HTR-8/SVneo (cell line): ENCODE measurements at places on chromosomes 5 and 9.

DNA sequence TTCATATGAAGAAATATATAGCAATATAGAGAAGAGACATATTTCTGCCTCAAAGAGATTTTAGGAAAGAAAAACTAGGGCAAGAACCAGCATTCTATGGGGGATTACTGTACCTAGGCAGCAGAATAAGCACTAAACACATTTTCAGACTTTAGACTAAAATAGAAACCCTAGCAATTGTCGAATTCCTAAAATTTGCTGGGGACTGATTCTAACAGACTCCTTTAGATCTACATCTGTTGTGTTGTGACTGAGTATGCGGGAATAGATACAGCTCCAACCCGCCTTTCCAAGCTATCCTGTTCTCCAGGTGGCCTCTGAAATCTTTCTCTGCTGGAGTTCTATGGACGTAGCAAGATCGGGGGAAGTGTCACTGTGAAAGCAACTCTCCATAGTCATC is 482.2 kb downstream of the NTRK2 start:
- DNase-seq: no peak

DNA sequence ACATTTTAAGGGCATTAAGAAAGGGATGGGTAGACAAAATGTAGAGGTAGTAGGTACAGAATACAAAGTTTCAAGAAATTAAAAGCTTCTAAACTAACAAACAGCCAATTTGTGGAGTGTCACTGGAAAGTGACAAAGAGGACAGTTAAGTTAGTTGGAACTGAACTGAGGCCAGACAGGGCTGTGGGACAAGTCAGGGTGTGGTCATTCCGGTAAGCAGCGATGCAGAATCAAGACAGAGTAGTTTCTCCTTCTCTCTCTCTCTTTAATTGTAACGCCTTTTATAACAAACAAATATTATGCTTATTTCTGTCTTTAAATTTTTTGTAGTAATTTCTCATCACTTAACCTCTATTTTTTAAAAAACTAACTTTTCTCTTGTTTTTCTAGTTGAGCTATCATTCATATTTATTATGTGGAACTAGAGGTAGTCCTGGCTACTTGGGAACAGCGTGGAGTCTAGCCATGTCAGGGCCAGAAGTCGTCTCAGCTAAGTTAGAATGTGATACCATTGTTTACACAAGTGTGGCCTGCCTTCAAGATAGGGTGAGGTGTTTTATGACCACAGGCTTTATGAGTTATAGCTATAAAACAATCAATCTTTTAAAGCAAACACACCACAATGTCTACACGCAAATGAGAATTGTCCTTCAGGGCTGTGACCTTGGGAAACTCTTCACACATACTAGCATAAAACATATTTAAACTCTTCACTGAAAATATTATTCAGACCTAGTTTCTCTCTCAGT is 115.3 kb upstream of the CDKN2B start:
- DNase-seq: peak; percentile 36

DNA sequence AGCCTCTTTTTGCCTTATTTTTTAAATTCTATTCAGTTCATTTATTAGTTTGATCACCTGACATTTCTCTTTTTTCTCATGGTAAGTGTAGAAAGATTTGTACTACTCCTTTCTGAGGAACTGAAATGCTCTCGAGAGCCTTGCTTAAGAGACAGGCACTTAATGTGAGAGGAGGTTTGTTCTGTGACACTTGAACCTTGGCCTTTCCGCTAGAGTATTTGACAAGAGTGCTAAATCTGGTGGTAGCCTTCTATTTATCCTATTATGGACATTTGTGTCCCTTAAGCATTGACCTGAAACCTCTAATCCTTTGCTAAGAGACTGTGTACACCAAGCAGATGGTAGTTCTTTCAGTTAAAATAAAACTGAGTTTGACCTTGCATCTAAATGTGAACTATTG is 805.0 kb upstream of the PTPRD start:
- DNase-seq: no peak

- DNase-seq: peak; percentile 53
These were observed 9.3 kb downstream of the SLC46A2 start for GRCh38 chr9:112881331-112881730.

GRCh38 chr9:91428927-91429351 is 5.3 kb upstream of the NFIL3 start:
- DNase-seq: no peak

DNA sequence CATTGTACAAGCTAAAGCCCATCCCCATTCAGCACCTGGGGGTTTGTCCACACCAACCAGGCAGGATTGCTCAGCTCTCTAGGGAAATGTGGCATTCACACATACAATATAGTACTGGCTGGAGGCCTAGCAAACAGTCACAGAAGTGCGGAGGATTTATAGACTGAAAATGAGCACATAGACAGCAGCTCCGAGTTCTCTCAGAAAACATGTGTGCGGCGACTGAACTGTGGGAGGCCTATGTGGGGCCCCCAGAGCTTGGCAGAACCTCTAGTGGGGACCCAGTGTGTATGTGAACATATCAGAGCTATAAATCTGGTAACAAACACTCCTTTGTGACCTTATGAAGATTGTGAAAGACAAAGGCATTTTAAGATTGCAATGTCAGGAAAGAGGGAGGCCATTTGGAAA is 431.1 kb downstream of the DTWD2 start:
- no peak for DNase-seq

DNA sequence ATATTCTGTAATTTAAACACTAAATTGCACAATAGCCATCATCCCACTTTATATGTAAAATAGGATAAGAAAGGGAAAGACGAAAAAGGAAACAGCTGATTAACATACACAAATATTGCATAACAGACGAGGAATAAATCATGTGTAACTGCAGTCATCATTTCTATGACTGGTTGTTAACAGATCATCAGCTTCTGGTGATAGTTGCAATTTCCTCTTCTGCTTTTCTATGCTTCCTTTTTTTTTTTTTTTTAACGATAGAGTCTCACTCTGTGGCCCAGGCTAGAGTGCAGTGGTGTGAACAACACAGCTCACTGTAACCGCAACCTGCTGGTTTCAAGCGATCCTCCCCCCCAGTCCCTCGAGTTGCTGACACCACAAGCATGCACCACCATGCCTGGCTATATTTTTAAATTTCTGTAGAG is 22.5 kb upstream of the JAKMIP2 start:
- DNase-seq: no peak

GRCh38 chr5:9198394-9198793 is 347.5 kb downstream of the SEMA5A start:
- DNase-seq: no peak

DNA sequence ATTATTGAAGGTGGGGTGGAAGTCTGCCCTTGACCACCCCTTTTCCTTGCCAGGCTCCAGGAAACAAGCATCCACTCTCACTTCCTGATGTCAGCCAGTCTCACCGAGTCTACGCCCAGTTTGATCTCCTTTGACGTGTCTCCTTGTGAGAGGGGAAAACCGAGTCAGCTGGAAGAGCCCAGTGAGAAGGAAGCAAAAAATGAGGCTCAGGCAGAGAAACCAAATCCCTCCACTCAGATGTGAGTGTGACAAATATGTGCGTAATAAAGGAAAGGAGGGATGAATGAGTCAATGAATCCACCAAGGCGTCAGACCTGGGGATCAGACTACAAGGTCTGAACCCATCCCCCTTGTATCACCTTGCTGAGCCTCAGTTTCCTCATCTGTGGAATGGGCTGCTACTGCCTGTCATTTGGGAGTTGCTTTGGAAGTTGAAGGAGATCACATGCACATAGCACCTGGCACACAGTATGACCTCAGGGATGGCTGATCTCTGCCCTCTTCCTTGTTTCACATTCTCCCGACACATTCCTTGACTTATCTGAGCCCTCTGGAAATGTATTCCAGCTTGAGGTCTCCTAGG is 61.3 kb upstream of the XPA start:
- DNase-seq: no peak

GRCh38 chr5:41827792-41828191 is 42.4 kb downstream of the OXCT1 start:
- DNase-seq: no peak

GRCh38 chr5:154577416-154577815 is 99.4 kb upstream of the HAND1 start:
- DNase-seq: no peak

DNA sequence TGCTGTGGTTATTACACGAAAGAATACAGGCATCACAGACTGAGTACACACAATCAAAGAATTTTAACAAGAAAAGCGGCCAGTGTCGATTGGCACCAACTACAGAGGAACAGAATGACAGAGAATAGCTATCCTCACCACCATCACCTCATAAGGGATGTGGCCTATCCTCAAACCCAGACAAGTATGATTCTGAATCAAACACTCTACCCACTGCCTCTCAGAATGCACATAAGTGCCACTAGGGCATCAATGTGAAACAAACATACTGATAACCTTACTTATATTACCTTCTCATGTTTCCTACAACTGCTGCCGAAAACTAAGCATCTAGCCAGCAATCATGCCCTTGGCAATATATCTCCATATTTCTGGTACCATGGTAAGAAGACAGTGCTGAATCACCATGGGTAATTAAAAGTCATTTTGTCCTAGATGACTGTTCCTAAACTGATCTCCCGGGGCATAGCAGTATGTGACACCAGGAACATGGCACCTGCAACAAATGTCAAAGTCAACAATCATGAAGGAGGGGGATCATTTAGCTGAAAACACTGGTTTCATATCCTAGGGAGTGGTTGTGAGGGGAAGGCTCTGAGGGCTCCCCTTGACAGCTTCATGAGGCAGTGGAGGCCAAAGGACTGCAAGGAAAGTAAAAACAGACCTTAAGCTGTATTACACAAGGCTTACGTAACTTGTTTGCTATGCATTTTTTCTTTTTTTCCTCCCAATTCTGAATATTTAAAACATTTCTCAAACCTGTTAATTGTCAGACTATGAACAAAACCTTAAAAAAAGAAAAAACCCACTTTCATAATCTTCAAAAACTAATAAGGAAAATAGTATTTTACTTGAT is 88.3 kb downstream of the LHFPL2 start:
- DNase-seq: no peak

- DNase-seq: no peak
These were observed 1619.0 kb upstream of the WWC1 start for GRCh38 chr5:166672431-166672830.

DNA sequence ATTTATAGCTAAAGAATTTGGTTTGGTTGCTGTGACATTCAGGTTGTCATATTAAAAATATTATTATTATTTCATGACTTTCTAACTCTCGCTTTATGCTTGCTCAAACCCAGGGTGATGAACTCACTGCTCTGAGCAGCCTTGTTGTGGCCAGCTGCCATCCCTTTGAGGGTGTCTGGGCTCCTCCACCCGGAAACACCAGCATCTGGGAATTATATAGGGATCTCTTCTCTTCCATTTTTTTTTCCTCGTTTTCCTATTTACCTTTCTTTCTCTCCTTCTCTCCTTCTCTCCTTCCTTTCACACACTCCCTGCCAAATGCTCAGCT is 355.8 kb upstream of the SMARCA2 start:
- DNase-seq: no peak

DNA sequence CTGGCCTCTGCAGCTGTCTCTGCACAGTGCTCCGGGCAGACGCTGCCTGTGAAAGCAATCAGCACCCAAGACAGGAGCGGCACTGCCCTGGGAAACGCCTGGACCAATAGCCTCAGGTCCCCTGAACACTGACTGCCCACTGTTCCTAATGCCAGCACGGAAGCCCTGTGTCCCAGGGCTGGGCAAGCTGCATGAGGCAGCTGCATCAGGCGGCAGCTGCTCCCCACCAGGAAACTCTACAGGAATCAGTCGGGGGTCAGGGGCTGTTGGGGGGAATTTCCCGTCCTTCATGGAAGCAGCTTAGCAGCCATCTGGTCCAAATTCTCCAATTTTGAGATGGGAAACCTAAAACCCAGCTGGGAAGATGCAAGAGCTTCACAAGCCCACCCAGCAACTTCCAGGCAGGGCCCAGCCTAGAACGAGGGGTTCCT is 118.6 kb downstream of the VAV2 start:
- no peak for DNase-seq

GRCh38 chr5:93161661-93162654 is 419.1 kb downstream of the NR2F1-AS1 start:
- DNase-seq: peak; percentile 12

DNA sequence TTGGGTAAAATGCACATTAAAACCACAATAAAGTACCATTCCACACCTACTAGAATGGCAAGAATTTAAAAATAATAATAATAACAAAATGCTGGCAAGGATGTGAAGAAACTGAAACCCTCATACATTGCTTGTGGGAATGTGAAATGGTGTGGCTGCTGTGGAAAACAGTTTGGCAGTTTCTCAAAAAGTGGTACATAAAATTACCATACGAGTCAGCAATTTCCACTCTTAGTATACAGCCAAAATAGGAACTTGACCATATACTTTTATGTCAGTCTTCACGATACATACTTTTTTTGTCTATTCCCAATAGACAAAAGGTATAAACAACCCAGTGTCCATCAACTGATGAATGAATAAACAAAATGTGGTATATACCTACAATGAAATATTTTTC is 15.6 kb downstream of the FKBP15 start:
- no peak for DNase-seq

GRCh38 chr9:127014216-127014909 is 99.8 kb downstream of the RALGPS1 start:
- no peak for DNase-seq

- peak; percentile 21 for DNase-seq
These were observed 221.3 kb upstream of the DAPK1 start for GRCh38 chr9:87276327-87276841.

DNA sequence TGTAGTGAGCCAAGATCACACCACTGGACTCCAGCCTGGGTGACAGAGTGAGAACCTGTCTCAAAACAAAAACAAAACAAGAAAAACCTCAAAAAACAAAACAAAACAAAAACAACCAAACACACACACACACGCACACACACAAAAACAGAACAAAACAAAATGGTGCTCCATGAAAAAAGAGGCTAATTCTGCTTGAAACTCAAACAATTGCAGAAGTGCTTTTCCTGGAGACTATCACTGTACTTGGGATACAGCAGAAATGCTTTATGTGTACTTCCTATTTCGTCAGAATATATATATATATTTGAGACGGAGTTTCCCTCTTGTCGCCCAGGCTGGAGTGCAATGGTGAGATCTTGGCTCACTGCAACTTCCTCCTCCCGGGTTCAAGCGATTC is 49.9 kb upstream of the HSPA9 start:
- DNase-seq: no peak

GRCh38 chr5:129110742-129111141 is 16.2 kb downstream of the ISOC1 start:
- DNase-seq: no peak

GRCh38 chr5:53871050-53871449 is 310.6 kb downstream of the NDUFS4 start:
- DNase-seq: no peak

DNA sequence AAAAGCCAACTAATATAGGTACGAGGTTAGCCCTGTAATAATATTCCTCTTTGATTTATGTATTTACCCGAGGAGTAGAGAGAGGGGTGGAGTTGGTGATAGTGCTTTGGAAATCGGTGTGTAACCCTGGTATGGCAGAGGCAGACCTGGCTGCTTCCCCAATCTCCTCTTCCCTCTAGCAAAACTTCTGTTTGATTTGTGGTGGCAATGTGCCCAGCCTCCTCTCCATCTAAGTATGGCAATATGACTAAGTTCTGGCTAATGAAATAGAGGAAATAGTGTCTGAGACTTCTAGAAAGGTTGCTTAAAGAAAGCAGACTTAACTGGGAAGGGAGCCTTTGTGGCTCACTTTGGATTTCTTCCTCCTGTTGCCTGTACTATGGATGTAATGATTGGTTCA is 491.1 kb downstream of the ENC1 start:
- no peak for DNase-seq
